Activated T-cell treated with anti-CD3 and anti-CD28 coated beads, Interleukin-2, amount 50 U/mL, for 72 hours (primary cell): ENCODE measurements at places on chromosomes 7 and 10. TPM values are rescaled to one million over a fixed set of nuclear protein-coding genes. Genes with fewer than 3 reads are reported as not detected.

PRSS37 gene
- not detected for total RNA-seq

STEAP4 gene
- not detected for total RNA-seq

MEOX2 gene
- total RNA-seq: not detected

DNA sequence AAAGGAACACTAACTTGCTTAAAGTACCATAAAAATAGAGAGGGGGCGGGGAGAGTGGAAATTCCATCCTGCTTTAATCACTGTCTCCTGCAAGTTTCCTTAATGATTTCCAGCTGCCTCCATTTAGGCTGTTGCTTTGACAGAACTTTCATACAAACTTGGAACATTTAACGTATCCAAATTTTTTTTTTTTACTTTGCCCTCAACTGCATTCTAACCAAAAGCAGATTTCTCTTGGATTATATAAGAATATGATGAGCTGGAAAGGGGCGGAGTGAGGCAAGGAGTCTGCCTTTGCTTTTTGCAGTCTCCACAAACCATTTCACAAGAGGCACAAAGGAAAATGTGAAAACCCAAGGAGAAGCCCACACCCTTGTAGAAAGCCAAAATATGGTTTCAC, 46.6 kb upstream of the COL1A2 start:
- no peak for DNase-seq

DNA sequence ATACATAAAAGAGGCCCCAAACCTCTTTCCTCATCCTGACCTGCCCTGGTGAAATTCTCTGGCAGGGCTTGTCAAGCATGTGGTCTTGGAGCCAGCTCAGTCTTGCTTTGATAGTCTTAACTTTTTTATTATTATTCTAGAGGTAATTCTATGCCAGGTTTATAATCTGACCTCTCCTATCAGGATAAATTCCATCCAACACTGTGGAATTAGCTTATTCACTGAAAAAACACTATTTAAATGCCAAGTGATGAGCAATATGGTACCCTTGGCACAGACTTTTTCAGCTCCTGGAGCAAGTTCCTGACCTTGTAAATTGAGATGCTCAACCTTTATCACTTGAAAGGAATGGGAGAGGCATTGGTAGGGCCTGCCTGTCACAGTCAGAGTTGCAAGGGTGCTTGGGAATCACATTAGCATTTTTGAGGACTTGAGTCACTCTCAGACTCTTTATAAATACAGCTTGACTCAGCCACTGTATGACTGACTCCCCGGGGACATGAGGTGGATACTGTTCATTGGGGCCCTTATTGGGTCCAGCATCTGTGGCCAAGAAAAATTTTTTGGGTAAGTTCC, at the start of gene CPA4:
Gene CPA4 (plus strand): TSS at position 480 of the 576 bp plus-strand sequence. CDS start 20 bp downstream, at position 500.
- DNase-seq: no peak

GRCh38 chr7:29935111-29935510, 54.5 kb downstream of the SCRN1 start:
- no peak for DNase-seq

GRCh38 chr7:34139086-34139485, 233.7 kb downstream of the BMPER start:
- DNase-seq: no peak

GRCh38 chr10:12187321-12187905, 8.3 kb downstream of the NUDT5 start:
- no peak for DNase-seq

- no peak for DNase-seq
Observed at GRCh38 chr7:12827920-12828319, 140.5 kb downstream of the ARL4A start.
